ENCODE measurements at places on chromosomes 1 and 21.

- no peak for DNase-seq
Measured at GRCh38 chr1:111602302-111602701, 17.3 kb upstream of the RAP1A start.

DNA sequence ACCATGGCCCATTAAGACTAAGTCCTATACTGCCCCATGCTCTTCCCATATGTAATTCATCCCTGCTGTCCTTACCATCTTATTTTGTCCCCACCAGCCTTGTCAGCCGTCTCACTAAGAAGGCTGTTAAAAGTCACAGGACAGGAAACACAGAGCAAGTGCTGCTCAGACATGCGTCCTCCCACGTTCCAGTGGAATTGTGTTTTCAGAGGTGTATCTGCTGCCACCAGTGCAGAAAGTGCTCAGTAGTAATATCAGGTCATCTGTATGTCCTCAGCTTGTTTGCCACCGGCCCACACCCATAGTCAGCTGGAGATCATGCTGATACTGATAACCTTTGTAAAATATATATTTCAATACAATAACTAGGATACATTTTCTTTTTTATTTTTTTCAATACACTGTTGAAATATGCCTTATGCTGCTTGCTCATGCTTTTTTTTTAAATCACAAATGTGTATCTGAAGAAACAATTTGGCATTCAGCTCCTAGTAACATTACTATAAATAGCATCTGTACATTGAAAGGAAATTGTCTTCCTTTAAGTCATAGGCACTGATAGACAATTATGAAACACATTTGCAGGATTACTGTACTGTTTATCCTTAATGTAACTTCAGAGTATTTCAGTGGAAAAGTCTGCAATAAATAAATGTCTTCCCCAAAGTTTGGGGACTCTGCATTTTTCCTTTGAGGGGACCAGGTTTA lies 156.9 kb downstream of the EDEM3 start:
- no peak for DNase-seq

GRCh38 chr1:21804536-21804935 lies 7.5 kb upstream of the LDLRAD2 start:
- no peak for DNase-seq

GRCh38 chr1:204170494-204171155 lies 4.5 kb upstream of the REN start:
- no peak for DNase-seq

GRCh38 chr1:83113652-83114051 lies 885.3 kb downstream of the TTLL7 start:
- DNase-seq = no peak

DNA sequence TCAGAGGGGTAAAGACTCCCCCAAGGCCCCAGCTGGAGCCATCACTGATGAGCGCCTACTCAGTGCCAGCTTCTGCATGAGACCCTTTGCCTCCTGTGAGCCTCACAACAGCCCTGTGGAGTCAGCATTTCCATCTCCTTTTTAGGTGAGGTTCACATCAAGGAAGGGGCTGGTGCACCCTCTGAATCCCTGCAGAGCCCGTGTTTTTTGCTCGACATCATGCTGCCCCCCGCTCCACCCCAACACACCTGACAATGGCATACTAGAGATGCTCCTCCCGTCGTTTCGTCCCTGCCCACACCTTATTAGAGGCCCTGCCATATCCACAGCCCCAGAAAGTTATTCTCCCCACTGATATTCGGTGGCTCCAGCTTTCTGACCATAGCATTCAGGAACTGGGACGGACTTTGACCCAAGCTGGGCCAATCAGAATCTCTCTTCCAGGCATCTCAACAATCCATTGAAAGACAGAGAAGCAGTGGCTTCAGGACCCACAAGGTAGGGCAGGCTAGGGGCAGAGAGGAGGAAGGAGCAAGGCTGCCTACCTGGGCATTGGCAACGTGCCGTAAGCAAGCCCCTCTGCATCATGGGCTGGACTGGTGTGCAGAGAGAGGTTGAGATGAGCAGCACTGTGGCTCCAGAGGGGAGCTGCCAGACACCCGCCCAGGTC lies 32.7 kb downstream of the EPHA10 start:
- no peak for DNase-seq

- no peak for DNase-seq
Measured at GRCh38 chr1:42186152-42186551, 21.6 kb upstream of the GUCA2A start.

- DNase-seq = no peak
Measured at GRCh38 chr1:24018611-24019580, 38.8 kb upstream of the SRSF10 start.

DNA sequence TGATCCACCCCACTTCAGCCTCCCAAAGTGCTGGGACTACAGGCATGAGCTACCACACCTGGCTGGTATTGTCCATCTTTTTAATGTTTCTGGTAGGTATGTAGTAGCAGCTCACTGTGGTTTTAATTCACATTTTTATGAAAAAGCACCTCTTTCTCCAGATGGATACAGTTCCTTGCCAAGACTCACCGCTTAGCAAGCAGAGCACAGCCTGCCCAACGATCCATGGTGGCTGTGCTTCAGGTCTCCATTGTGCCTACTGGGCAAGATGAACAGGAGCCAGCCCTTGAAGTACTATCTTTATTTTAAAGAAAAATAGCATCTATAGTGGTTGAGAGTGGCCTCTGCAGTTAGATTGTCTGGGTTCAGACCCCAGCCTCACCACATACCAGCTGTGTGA lies 37.6 kb upstream of the GRHL3 start:
- DNase-seq = no peak

DNA sequence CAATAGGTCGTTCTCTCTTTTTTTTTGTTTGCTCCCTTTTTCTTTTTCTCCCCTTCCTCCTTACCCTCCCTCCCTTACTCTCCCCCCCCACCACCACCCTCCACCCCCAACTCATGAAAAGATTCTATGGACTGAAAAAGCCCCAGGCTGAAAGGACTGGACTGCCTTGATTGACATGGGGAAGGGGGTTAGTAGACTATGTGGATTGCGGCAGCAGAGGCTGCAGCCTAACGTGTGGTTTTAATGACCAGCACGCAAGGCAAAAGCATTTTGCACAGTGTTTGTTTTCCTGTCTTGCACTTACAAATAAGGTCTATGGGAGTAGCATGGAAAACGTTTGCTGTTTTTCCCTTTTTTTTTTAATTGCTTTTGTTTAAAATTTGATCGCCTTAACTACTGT lies 5.5 kb downstream of the ZBTB18 start:
- DNase-seq = no peak

DNA sequence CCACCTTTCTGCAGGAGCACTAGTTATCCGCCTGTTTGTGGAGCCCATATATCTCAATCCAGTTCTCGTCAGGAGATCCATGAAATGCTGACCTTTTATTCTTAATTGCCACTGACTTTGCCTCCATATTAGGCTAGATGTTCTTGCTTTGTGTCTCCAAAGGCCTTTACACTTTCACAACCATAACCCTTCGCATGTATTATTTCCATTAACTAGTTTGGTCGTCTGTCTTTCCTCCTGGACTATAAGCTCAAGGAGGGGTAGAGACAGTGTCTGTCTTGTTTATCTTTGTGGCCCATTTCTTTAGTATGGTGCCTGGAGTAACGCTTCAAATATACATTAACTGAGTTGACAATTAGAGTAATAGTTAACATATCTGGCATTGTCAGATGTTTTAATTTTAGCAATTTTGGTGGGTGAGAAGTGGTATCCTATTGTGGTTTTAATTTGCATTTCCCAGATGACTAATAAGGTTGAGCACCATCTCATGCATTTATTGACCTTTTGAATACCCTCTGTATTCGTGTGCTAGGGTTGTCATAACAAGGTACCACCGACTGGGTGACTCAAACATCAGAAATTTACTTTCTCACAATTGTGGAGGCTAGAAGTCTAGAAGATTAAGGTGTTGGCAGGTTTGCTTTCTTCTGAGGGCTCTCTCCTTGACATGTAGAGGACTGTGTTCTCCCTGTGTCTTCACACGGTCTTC lies 21.7 kb upstream of the IL12RB2 start:
- DNase-seq = no peak

DNA sequence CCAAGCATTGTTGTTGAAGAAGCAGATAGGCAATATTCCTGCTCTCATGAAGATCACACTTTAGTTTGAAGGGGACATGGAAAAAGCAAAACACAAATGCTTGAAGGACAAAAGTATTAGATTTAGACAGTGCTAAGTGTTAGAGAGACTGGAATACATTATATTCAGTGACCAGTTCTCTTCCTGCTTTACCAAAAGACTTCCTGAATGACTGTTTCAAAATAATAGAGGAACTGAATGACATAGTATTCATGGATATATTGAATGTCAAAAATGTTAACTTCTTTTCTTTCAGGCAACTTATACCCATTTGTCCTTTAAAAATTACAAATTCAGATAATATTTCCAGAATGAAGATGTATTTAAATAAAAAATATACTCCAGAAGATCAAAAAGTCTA lies 178.0 kb upstream of the IVNS1ABP start:
- DNase-seq = no peak

GRCh38 chr1:119725626-119726025 lies 13.9 kb downstream of the PHGDH start:
- no peak for DNase-seq

Measured in stimulated activated CD8-positive, alpha-beta memory T cell treated with anti-CD3 and anti-CD28 coated beads, Interleukin-7, amount 100 ng/mL, for 4 hours (primary cell).